Foreskin keratinocyte (primary cell): ENCODE measurements at places on chromosomes 5 and 9.

- DNase-seq, result peak; percentile 92
These were observed 67.8 kb upstream of the KLF4 start for GRCh38 chr9:107557236-107557990.

GRCh38 chr9:125554726-125555125, 152.3 kb downstream of the MAPKAP1 start:
- DNase-seq, result no peak

DNA sequence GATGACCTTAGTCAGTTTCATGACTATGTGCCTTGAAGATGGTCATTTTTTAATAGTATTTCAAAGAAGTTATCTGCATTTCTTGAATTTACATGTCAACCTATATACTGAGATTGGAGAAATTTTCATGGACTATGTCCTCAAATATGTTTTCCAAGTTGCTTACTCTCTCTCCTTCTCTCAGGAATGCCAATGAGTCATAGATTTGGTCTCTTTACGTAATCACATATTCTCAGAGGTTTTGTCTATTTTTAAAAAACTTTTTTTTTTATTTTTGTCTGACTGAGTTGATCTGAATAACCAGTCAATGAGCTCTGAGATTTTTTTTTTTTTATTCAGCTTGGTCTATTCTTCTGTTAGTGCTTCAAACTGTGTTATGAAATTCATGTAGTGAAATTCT, 374.7 kb upstream of the GRIN3A start:
- DNase-seq, result no peak

DNA sequence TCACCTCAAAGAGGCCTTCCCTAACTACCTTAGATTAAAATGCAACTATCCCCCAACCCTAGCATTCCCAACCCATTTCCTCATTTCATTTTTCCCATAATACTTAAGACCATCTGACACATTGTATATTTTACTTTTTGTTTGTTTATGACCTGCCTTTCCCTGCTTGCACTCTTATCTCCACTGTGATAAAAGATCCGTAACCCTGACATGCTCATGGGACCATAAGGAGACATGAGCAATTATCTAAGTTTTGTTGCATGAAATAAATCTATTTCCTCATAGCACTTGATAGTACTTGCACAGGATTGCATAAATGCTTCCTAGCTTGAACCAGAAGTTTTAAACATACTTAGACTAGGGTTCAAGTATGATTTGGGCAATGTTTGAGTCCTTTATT, 323.7 kb downstream of the NPR3 start:
- DNase-seq, result no peak

GRCh38 chr9:113156880-113157279, 6.1 kb downstream of the SLC31A2 start:
- DNase-seq, result no peak

DNA sequence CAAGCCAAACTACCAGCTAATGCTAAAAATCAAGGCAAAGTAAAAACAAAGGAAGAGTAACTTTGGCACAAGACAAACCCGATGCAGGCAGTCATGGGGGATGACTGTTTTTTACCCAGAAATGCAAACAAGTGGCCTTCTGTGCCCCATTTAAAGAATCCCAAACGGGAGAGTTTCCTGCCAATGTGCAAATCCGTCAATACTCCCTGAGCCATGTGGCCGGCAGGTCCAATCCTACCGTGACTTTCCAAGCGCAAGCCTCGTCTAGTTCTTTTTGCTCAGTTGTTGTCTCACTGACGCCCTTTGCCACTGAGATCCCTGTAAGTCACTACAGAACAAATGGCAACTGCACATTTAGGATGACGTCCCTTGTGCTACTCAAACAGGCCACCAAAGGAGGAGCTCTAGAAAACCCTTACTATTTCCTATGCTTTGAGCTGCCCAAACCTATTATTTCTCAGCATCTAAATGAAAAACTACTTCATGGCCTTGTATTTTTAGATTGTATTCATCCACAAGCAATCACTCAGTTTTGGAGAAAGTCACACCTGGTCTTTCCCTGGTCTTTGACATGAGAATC, 43.4 kb downstream of the OTULIN start:
- no peak for DNase-seq

DNA sequence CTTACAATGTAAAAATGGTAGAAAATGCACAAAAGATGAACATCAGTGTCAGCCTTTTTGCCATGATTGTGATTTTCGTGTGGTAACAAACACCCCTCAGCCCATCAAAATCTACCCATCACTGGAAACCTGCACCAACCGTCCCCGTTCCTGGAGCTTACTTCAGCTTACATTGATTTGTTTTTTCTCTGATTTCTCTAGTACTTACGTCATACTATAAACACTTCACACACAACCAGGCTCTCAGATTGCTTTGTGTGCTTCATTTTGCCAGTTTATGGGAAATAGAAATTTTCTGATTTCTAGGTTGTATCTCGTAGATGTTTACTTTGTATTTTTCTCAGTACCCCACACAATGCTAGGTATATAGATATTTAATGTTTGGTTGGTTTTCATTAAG, 129.1 kb downstream of the RAB3C start:
- no peak for DNase-seq

- DNase-seq, result peak; percentile 45
These were observed 33.3 kb downstream of the KCTD16 start for GRCh38 chr5:144203750-144204596.

DNA sequence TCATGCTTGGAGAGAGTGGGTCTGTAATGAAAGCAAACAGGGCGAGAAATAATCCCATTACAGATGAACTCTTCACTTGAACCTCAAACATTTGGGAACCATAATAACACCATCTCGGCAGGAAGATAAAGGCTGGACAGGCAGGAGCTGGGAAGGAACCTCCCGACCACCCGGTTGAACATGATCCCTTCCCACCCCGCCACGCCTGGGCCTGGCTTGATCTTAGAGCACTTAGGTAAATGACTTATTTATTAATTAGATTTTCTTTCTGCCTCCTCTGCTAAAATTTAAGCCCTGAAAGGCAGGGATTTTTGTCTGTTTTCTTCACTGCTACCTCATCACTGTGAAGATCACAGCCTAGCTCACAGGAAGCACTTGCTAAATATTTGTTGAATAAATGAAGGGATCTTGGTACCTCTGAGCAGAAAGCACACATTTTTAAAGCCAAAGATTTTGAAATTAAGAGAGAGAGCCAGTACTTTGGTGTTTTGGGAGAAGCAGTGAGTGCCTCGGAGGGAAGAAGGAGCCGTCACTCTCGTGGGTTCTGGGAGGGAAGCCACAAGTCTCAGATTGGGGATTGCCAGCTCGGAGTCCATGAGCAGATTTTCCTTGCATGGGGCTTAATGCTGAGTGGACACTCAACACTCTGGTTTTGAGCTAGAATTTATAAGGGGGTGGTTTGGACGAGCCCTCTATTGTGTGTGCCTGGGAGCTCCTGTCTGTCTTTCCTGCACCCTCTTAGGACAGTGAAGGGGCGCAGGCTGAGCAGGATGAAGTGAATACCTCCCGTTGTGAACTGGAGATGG, 133.3 kb downstream of the MACROH2A1 start:
- DNase-seq, result no peak

- no peak for DNase-seq
These were observed 56.9 kb downstream of the GPR21 start for GRCh38 chr9:123090198-123090896.

DNA sequence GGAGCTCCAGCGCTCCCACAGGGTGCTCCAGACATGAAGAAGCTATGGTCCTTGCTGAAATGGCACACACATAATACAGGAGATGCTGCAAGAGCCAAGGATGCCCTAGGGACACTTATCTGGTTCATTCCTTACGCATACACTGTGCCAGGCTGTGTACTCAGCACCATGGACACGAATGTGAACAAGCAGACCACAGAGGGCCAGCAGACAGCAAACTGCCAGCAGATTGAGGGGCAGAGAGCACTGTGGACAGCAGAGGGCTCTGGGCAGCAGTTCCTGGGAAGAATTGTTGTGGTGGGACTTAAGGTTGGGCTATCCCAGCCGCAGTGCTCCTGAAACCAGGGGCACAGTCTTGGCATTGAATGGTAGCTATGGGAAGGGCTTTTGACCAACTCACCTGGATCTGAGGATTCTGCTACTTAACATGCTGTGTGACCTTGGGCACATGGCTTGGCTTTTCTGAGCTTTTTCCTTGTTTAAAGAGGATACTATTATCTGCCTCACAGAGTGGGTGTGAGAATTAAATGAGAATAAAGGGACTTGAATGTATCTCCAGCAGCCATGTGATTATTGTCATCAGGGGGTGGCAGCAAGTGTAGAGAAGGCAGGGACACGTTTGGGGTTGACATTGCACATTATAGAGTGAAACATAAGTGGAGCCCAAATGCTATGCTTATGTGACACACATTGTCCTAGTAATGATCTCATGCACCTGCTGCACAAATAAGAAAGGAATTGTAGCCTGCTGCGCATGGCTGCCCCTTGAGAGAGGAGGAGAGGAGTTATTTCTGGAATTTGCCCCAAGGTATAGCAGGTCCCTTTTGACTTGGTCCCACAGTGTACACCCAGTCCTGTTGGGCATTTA, 30.1 kb downstream of the PPARGC1B start:
- DNase-seq, result no peak

DNA sequence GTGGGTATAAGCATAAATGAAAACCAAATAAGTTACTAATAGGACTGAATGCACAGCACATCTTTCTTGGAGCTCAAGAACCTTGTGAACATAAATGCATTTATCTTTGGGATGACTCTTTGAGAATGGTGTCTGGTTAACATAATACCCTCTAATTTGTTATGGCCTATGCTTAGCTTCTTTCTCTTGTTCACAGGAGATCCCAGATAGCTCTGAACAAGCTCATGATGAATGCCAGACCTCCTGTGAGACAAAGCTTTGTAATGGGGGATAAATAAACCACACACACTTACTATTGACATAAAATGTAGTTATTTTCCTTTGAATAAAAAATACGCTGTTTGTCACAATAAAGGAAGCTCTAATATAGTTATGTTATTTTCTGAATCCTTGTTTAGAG, 111.5 kb downstream of the PSAT1 start:
- DNase-seq, result no peak

- no peak for DNase-seq
These were observed 129.2 kb upstream of the ADRA1B start for GRCh38 chr5:159786901-159787691.

DNA sequence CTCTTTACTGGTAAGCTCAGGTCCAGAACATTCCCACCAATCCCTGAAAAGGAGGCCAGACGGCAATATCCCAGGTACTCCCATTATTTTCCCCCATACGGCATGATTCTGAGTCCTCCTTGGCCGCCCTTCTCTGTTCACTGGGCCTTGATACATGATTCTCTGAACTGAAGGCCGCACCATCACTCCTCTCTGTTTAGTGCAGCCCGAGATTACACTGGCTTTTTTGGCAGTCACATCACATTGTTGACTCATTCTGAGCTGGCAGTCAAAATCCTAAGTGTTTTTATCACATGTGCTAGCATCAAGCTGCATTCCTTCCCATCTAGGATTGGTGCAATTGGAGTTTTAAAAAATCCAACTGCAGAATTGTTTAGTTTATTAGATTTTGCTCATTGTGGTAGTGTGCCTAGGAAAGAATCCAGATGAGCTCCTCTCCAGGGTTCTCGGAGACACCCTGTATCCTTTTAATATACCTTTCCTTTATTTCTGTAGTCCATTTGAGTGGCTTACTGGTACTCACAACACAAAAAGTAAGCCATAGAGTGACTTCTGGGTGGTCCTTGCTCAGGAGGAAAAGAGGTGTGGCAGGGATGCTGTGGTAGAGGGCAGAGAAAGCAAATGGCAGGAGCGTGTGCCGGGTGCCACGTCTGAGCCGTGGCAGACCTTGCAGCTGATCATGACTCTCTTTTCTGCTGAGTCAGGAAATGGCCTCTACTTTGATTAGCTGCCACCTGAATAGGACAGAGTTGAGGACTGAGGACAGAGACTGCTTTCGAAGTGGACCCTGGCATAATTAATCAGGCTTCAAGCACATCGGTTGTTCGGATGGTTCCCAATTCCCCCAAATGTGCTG, 121.1 kb upstream of the IL12B start:
- DNase-seq, result peak; percentile 69

DNA sequence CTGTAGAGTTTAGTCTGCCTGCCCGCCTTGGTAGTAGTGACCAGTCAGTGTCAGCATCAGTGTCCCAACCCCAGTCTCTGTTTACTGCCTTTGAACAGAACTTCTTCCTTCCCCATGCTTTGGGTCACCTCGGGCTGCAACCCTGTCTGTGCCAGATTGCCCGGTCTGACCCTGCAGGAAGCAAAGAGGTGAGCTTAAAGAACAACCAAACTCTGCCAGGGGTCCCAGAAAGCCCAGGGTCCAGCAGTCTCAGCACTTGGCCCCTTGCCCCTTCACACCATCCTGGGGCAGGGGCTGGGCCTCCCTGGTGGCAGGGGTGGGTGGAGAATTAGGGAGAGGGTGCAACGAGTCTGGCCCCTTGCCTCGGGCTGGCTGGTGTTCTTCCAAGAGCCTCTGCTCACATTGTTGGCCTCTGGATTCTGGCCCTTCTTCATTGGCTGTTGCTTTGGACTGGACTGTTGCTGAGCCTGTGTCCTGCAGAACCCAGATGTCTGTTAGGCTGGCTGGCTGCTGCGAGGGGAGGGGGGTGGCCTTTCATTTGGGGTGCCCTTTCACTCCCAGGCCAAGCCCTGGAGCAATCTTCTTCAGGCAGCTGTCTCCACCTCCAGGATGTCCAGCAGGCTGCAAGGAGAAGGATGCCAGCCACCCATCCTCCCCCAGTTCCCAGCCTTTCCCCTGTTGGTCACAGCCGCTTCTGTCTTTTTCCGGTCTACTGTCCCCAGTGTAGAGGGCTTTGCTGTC, 51.2 kb downstream of the SAR1B start:
- no peak for DNase-seq

DNA sequence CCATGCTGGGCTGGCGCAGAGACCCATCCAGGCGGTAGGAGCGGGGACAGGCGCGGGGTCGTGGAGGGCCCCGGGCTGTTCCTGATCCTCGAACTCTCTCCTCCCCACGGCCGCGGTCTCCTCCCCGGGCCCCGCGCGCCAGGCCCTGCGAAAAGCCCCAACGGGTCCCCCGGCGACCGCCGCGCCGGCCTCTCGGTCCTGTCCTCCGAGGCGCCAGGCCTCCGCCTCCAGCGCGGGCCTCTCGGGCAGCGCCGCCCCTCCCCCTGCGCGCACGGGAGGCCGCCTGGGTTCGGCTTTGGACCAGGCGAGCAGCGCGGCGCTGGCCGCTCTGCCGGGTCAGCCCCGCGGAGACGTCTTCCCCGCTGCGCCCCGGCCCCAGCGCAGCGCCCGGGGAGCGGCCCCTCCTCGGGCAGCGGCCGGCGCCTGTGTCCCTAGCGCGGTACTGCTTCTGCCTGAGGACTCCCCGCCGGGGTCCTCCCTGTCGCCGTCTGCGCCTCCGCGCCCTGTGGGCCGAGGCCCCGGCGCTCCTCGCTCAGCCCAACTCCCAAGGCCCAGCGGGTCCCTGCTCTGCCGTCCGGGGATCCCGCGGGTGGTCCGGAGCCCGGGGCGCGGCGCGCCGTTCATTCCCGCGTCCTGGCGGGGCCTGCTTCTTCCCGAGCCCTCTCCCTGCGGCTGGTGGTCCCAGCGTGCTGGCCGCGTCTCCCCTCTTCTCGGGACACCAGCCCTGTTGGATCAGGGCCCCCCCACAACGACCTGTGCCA, 13.4 kb downstream of the COL23A1 start:
- DNase-seq, result no peak

- no peak for DNase-seq
These were observed 2.7 kb upstream of the MYMK start for GRCh38 chr9:133527444-133527920.
